SK-N-DZ (cell line): ENCODE measurements at places on chromosomes 7 and 10.

DNA sequence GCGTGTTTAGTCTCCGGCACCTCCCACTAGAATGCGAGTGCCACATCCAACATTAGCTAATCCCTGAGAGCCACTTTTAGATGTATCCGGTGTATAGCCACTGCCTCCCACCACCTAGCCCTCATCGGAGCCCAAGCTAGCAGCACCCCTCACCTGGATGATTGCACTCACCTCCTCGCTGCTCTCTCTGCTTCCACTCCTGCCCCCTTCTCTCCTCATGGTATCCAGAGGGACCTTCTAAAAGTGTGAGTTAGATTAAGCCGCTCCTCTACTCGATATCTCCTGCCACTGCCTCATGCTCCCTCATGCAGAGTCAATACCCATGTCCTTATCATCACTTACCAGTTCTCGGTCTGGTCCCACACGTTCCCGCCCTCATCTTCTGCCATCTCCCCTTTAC lies 125.3 kb downstream of the RAB11FIP2 start:
- DNase-seq, result no peak

GRCh38 chr7:134845461-134845860 lies 66.0 kb downstream of the CALD1 start:
- DNase-seq, result no peak

- DNase-seq, result no peak
These were observed 68.1 kb downstream of the CCDC6 start for GRCh38 chr10:59838085-59838789.

GRCh38 chr10:74766501-74766900 lies 59.9 kb upstream of the KAT6B start:
- no peak for DNase-seq

DNA sequence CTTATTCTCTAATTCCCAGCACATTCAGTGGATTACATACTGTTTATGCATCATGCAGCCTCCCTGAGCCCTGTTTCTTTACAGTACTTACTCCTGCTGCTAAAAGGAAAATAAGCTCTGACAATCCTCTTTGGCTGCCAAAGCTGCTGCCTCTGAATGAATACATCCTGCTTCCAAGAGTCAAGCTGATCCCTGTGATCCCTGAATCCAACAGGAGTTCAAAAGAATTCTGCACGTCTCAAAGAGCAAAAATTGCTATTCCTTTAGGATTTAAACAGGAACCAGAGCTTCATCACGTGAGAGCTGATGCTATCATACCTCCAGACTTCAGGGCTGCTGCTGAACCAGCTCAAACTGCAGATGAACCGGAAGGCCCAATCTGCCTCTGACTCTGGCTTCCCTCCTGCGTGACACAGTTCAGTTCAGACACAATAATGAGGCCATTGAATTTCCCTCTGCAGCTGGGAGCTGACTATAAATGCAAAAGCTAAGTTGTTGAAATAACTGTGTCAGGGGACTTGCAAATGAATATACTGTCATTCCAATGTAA lies 851.0 kb upstream of the PHF14 start:
- peak; percentile 90 for DNase-seq

GRCh38 chr10:37490266-37490665 lies 364.9 kb downstream of the ANKRD30A start:
- no peak for DNase-seq
